Large intestine (tissue), 12 donors: ENCODE measurements at places on chromosomes 6 and 20. TPM values are rescaled to one million over a fixed set of nuclear protein-coding genes. Genes with fewer than 3 reads are reported as not detected.

GRCh38 chr6:82917346-82918064, 148.1 kb downstream of the UBE3D start:
- no peaks in the 10 kb centered on the region for H3K36me3 ChIP-seq
- peaks cover 7% of the 10 kb centered on the region for H3K4me1 ChIP-seq
- peak; percentile 76 for DNase-seq

DNA sequence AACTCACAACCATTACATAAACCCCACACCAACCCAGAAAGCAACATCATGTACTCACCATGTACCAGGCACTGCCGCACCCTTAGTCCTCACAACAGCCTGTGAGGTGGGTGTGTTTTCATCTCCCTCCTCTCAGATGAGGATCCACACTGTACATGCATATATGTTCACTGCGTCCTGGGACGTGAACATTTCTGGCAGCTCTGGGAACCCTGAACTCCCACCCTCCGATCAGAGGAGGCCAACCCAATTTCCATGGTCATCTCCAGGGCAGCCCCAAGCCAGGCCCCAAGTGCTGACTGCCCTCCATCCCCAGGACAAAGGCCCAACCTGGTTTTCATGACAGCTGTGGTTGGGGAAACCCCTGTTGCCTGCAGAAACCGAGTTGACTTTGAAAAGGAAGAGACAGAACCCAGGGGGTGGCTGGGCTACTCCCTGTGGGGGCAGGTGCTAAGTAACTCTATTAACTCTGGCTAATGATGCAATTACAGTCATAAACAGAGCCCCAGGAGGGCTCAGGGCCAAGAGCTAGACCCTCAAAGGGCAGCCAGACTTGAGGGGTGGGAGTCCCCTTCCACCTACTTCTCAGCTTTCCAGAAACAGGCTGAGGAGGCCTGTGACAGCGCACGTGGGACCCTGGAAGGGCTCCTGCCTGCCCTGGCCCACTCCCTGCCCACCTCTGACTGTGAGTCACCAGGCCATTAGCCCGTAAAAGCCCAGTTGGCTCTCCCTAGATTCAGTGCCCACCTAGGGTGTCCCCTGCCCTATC, 2.6 kb downstream of the TFEB start:
- H3K27ac ChIP-seq = peak overlapping the region; percentile 96
- no peak for DNase-seq
- no peaks in the 10 kb centered on the region for H3K27me3 ChIP-seq

DNA sequence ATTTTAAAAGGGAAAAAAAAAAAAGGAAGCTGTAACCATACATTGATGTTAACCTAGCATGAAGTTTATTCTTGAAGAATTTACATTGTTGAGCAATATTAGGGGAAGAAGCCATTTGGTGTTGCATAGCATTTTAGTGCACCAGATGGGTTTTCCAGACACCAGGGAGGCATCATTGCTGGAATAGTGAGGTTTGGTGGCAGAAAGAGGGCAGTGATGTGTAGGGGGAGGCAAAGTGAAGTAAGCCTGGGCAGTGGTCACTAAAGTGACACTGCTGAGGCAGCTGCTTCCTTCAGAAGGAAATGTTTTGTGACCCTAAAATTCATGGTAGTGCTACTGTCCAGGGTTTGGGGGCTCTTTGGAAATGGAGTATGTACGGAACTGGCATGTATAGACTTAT, 2.6 kb downstream of the TOMM6 start:
- H3K27ac ChIP-seq = no peak overlapping the region
- no peak for DNase-seq
- peaks cover 9% of the 10 kb centered on the region for H3K4me1 ChIP-seq

The JAG1 gene
- 72.0 TPM for polyA plus RNA-seq

The LAMA5 gene
- 92.1 TPM for polyA plus RNA-seq

The TINAG gene
- 23.7 TPM for polyA plus RNA-seq

- H3K27ac ChIP-seq = no peak overlapping the region
- no peaks in the 10 kb centered on the region for H3K4me1 ChIP-seq
- no peak for DNase-seq
- H3K36me3 ChIP-seq = no peaks in the 10 kb centered on the region
Measured at GRCh38 chr6:120622127-120622631, 712.1 kb downstream of the TBC1D32 start.

- peaks cover 2% of the 10 kb centered on the region for H3K27me3 ChIP-seq
- DNase-seq = no peak
- H3K36me3 ChIP-seq = no peaks in the 10 kb centered on the region
- H3K27ac ChIP-seq = no peak overlapping the region
Measured at GRCh38 chr6:41298785-41299502, 12.5 kb upstream of the TREM1 start.

DNA sequence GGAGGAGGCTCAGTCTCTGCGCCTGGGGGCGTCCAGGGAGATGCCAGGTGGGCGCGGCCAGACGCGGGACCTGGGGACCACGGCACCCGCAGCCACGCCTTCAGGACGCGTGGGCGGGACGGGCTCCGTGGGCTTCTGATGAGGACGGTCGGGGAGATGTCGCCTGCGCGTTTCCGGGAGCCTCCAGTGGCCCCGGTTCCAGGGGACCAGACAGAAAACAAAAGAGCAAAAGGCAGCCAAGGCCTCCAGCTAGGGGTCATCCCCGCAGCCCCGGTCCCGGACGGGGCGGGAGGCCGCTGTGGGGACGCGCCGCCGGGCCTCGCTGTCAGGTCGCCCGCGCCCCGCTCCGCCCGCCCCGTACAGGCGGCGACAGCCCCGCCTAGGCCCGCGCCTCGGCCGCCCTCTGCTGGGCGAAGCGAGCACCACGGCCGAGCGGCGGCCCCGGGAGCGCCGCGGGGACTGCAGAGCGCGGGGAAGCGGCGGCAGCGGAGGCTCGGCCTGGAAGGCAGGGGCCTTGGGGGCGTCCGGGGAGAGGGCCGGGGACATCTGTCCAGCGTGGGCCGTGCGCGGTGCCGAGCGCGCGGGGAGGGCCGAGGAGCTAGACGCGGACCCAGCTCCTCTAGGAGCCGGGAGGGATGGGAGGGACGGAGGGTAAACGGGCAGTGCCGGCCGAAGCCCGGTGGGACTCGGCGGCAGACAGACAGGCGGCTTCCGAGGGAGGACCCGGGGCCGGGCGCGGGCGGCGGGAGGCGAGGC, 48.7 kb downstream of the TMEM242 start:
- no peaks in the 10 kb centered on the region for H3K36me3 ChIP-seq
- H3K27me3 ChIP-seq = no peaks in the 10 kb centered on the region
- peak overlapping the region; percentile 54 for H3K4me3 ChIP-seq
- peak overlapping the region; percentile 19 for H3K27ac ChIP-seq

The FAM83B gene
- 13.0 TPM for polyA plus RNA-seq

The IL22RA2 gene
- 0.16 TPM for polyA plus RNA-seq

GRCh38 chr20:48787861-48788375, 39.9 kb downstream of the PREX1 start:
- H3K27me3 ChIP-seq = peaks cover 2% of the 10 kb centered on the region
- H3K4me3 ChIP-seq = no peak overlapping the region
- no peaks in the 10 kb centered on the region for H3K36me3 ChIP-seq
- no peak for DNase-seq

- DNase-seq = no peak
- no peak overlapping the region for H3K27ac ChIP-seq
- H3K4me1 ChIP-seq = no peaks in the 10 kb centered on the region
Measured at GRCh38 chr6:113586413-113587077, 270.6 kb upstream of the MARCKS start.

- no peak for DNase-seq
- H3K27ac ChIP-seq = no peak overlapping the region
- H3K4me1 ChIP-seq = no peaks in the 10 kb centered on the region
Measured at GRCh38 chr6:105880030-105880492, 206.1 kb upstream of the PRDM1 start.

- H3K27me3 ChIP-seq = no peaks in the 10 kb centered on the region
- no peak overlapping the region for H3K27ac ChIP-seq
- no peak for DNase-seq
- no peak overlapping the region for H3K4me3 ChIP-seq
- no peaks in the 10 kb centered on the region for H3K36me3 ChIP-seq
Measured at GRCh38 chr6:12421596-12421995, 131.4 kb downstream of the EDN1 start.

- no peak overlapping the region for H3K27ac ChIP-seq
- no peak overlapping the region for H3K4me3 ChIP-seq
- no peaks in the 10 kb centered on the region for H3K27me3 ChIP-seq
Measured at GRCh38 chr6:18207438-18207837, 52.2 kb downstream of the KDM1B start.

DNA sequence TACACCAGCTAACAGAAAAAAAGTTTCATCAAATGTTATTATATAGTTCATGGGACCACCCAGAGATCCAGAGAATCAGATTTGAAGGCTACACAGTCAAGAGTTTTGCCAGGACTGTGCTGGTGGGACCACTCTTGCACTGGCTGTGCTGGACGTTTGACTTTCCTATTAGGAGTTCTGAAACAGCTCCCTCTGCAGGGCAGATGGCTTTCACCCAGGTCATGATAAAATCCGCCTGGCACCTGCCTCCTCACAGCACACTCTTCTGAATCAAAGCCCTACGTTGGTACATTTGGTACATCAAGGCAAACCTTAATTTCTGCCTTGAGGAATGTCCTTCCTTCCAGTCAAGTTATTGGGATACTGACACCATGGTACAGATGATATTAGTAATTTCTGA, 302.1 kb downstream of the ZNF217 start:
- no peak overlapping the region for H3K27ac ChIP-seq
- H3K27me3 ChIP-seq = no peaks in the 10 kb centered on the region
- no peak overlapping the region for H3K4me3 ChIP-seq
- no peak for DNase-seq
- no peaks in the 10 kb centered on the region for H3K36me3 ChIP-seq

DNA sequence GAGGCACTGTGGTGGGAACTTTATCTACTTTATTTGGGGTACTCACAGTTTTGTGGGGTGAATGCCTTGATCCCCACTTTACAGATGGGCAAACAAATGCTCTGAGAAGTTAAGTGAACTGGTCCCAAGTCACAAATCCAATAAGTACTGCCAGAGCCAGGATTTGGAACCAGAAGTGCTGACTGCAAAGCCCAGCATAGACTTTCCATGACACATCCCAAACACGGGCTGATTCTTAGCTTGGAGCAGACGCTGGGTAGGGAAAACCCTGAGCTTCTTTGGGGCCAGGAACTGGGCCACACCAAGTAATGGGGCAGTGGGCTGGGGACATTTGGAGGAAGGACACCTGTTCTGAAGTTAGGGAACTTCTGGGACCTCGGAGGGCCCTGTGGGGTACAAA, 20.3 kb downstream of the RIN2 start:
- no peak overlapping the region for H3K27ac ChIP-seq
- H3K4me1 ChIP-seq = peaks cover 17% of the 10 kb centered on the region
- no peak for DNase-seq

- peak; percentile 63 for DNase-seq
- H3K4me3 ChIP-seq = no peak overlapping the region
- no peaks in the 10 kb centered on the region for H3K36me3 ChIP-seq
- peak overlapping the region; percentile 65 for H3K27ac ChIP-seq
- H3K4me1 ChIP-seq = peaks cover 13% of the 10 kb centered on the region
Measured at GRCh38 chr20:19275630-19276071, 63.2 kb downstream of the SLC24A3 start.

- H3K4me1 ChIP-seq = no peaks in the 10 kb centered on the region
- no peaks in the 10 kb centered on the region for H3K36me3 ChIP-seq
- no peaks in the 10 kb centered on the region for H3K27me3 ChIP-seq
- H3K27ac ChIP-seq = peak within 1 kb of the TSS; percentile 99
- DNase-seq = peak; percentile 54
- H3K4me3 ChIP-seq = peak within 1 kb of the TSS; percentile 96
Measured at GRCh38 chr6:147204060-147204785, at the start of gene STXBP5. Gene STXBP5 (plus strand): TSS chr6:147204417. CDS start chr6:147204533, 116 bp downstream.

DNA sequence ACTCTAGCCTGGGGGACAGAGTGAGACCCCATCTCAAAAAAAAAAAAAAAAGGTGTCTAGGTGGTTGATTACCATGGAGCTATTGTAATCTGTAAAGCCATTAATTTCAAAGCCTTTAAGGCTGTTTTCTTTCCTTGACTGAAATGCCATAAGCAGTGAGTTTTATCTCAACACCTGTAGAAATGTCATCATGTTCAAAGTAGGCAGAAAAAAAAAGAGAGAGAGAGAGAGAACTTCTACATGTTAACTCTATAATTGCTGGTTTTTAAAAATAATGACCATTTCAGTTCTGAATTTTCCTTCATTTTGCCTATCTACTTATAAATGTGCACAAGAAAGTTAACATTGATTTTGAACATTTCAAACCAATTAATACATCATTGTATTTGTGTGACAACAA, 29.7 kb upstream of the POLR1H start:
- no peaks in the 10 kb centered on the region for H3K27me3 ChIP-seq
- no peak overlapping the region for H3K4me3 ChIP-seq
- peaks cover 3% of the 10 kb centered on the region for H3K36me3 ChIP-seq
- H3K27ac ChIP-seq = no peak overlapping the region
- DNase-seq = no peak

- H3K27ac ChIP-seq = no peak overlapping the region
- peaks cover 2% of the 10 kb centered on the region for H3K27me3 ChIP-seq
- no peaks in the 10 kb centered on the region for H3K4me1 ChIP-seq
- no peaks in the 10 kb centered on the region for H3K36me3 ChIP-seq
Measured at GRCh38 chr20:23251779-23252178, 98.8 kb upstream of the NXT1 start.

DNA sequence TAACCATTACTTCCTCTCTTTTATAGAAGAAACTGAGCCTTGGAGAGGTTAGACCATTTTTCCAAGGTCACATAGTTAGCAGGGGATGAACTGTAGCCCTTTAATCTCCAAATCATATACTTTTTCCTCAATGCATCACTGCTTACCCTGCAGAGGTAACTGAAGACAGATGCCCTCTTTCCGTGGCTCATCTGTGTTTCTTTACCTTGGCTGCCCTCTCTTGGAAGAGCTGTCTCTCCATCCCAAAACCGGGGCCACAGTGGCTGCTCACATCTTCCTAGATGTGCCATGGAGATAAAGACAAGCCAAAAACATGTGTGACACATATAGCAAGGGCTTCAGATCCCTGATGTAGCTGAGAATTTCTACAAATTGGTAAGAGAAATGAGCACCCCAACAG, 581 bp upstream of the ALDH8A1 start:
- no peaks in the 10 kb centered on the region for H3K27me3 ChIP-seq
- H3K27ac ChIP-seq = no peak overlapping the region
- DNase-seq = no peak
- no peak overlapping the region for H3K4me3 ChIP-seq

DNA sequence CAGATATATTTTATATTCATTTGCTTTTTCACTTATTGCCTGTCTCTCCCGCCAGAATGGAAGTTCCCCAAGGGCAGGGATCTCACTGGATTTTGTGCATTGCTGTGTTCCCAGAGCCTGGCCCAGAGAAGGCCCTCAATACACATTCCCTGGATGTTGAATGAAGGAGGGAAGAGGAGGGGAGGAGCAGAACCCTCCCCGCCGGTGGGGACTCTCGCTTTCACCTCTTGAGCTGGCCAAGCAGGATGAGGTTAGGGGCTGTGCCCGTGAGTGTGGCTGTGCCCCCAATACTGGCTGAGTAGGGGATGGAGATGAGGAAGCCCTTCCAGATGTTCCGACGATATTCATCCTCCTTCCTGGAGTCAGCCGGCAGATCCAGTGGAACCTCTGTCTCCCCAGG, 45.5 kb upstream of the OCSTAMP start:
- no peak overlapping the region for H3K27ac ChIP-seq
- H3K4me3 ChIP-seq = no peak overlapping the region
- no peak for DNase-seq
- peaks cover 6% of the 10 kb centered on the region for H3K4me1 ChIP-seq
